ENCODE measurements at places on chromosomes 5 and 9.

DNA sequence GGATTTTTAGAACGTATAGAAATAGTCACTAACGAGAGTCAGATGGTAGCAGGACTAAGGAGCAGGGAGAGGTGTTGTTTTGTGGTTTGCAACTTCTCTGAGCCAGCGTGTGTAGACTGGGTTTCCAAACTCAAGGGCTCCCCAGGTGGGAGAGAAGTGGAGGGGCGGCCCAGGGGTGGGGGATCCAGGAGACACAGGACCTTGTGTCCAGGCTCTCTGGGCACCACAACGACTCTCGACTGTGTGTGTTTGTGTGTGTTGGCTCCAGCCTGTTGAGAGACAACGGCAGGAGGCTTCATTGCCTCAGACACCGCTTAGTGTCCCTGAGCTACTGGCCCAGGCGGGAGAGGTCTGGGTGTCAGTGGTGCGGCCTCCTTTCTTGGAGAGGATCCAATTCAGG, 934 bp upstream of the FCN1 start:
- DNase-seq = no peak

- no peak for DNase-seq
Observed at GRCh38 chr5:41157272-41157894, 55.9 kb downstream of the C6 start.

GRCh38 chr9:108039493-108039892, 549.9 kb upstream of the KLF4 start:
- DNase-seq = no peak

DNA sequence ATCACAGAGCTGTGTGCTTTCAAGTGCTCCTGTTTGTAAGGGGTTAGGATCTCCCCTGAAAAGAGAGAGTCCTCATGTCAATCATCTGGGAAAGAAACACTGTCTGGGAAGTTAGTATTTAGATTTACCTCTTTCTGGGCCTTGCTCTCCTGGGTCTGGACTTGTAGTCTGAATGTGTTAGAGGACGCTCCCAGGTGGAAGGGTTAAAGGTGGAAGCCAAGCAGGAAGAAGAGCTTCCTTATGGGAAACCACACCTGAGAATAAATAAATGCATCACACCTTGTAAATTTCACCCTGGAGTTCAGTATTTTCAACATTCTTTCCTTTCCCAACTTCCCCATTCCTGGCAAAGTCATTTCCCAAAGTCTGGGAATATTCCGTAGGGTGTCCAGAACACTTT, 1.3 kb downstream of the PLGRKT start:
- DNase-seq = no peak

GRCh38 chr5:135149956-135150723, 116.1 kb upstream of the PITX1 start:
- DNase-seq = no peak

- no peak for DNase-seq
Observed at GRCh38 chr9:34884747-34885189, 73.3 kb upstream of the PHF24 start.

GRCh38 chr5:58235299-58235698, 224.6 kb downstream of the PLK2 start:
- DNase-seq = no peak

DNA sequence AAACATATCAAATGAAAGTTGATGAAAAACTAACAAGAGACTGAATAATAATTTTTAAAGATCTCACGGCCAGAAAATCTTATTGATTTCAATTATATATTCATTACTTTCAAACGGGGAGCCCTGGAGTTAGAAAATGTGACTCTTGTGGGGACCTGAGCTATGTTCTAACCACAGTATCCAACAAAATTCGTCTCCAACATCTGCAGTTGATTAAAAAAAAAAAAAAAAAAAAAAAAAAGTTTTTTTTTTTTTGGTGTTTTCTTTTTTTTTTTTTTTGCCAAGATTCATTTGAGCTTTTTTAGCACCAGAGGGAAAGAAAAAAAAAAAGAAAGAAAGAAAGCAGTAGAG, 144.3 kb upstream of the PIK3R1 start:
- no peak for DNase-seq

GRCh38 chr9:77497322-77498198, 150.6 kb downstream of the GNA14 start:
- DNase-seq = no peak

- no peak for DNase-seq
Observed at GRCh38 chr5:170745481-170746071, 37.9 kb upstream of the GABRP start.

DNA sequence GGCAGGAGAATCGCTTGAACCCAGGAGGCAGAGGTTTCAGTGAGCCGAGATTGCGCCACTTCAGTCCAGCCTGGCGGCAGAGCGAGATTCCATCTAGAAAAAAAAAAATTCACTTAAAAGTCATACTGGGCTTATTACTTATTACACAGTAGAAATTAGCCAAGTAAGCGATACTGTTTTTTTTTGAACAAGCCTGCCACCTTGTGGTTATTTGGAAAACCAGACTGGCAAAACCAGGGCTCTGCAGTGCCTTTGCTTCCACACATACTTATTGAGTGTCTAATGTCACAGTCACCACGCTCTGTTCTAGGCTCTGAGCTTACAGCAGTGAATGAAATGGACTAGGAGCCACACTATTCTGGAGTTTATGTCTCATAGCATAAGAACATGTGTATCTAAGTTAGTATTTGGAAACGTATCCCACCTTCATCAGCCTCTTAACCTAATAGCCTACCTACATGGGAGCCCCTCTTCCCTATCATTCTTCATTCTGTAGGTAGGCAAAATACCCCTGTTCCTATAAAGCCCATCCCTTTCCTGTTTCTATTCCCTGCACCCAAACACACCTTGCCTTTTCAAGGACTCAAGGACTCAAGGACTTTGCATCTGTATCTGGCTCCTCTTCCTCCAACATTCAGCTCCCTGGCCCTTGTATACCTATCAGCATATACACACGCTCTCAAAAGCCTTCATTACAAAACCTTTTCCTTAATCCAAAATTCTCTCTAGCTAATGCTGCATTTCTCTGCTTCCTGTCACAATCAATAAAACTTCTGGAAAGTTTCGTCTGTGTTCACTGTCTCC, 13.9 kb upstream of the BASP1 start:
- DNase-seq = no peak

DNA sequence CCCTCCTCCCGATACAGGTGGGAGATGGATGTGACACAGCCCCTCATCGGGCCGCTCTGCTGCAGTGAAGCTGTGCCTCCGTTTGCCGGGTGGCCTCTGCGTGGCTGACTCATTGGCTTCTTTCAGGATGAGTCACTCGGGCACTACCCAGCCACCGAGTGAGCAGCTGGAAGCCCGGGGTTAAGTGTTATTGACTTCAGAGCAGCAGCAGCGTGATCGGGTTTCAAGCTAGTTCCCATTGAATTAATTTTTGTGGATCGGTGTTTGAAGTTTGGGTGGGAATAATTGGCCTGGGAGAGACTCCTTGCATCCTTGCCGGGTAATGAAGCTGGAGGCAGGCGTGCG, 266.4 kb upstream of the IRX4 start:
- no peak for DNase-seq

- no peak for DNase-seq
Observed at GRCh38 chr5:80761176-80761575, 106.4 kb upstream of the DHFR start.

DNA sequence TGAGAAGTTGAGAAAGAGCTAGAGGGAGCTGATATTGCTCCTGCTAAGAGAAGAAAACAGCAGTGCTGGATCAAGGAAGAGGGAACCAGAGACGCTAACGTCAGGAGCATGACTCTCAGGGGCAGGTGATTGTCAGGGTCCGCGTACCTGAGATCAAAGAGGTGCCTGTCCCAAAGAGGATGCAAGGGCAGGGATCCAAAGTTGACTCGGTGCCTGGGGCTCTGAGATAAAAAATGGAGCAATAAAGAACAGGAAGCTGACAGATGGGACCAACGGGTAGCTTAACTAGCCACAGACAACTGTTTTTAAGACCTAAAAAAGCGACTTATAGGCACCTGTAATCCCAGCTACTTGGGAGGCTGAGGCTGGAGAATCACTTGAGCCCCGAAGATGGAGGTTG, 517.8 kb downstream of the IRX1 start:
- DNase-seq = no peak

DNA sequence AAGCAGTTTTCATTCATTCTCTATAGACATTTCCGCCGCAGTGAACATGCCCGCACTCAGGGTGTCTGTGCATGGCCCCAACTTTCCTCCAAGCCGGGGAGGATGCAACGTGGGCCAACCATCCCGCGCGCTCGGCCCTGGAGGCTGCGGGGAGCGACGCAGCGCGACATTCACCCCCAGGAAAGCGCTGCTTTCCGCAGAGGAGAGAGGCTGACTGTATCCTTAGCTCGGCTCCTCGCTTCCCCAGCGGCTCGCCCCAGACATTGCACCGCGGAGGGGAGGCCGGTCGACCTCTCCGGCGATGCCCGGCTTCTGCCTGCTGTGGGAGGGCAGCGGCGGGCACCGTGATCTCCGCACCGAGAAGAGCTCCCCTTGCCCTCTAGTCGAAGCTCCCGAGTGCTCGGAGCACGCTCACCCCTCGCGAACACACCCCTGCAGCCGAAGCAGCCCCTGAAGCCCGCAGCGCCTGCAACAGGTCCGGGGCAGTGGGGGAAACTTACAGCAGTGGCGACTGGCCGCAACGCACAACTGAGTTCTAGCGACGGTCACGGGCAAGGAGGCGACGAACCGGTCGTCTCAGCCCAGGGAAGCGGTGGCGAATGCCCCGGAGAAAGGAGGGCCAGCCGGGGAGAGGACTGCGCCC, 600 bp downstream of the ENC1 start:
- no peak for DNase-seq

- DNase-seq = no peak
Observed at GRCh38 chr5:76401801-76402250, 1.3 kb upstream of the IQGAP2 start.

GRCh38 chr9:36598273-36598672, 25.6 kb downstream of the MELK start:
- no peak for DNase-seq

DNA sequence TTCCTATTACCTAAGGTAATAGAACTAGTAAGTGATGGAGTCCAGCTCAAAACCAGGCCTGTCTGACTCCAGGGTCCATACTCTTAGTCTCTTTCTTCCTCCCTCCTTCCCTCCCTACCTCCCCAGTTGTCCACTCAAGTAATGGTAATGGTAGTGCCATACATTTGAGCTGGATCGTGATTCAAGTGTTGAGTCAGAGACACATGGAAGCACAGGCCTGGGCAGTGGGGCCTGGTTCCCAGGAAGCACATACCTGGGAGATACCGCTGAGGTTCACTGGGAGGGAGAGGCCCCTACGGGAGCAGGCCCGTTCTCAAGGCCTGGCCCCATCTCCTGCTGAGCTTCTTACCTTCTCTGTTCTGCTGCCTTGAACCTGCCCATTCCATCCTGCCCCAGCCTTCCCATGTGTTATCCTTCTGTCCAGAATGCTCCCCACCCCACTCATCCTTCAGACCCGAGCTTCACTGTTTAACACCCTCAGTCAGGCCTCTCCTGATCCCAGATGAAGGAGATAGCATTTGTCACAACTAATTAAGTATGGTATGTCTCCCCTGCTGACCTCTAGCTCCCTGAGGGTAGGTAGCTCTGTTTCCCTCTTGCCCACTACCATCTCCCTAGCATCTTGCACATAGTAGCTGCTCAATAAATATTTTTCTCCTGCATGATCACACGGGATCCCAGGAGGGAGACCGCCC, 13.8 kb downstream of the URM1 start:
- no peak for DNase-seq

GRCh38 chr9:34513567-34514214, 9.1 kb downstream of the ENHO start:
- DNase-seq = no peak

DNA sequence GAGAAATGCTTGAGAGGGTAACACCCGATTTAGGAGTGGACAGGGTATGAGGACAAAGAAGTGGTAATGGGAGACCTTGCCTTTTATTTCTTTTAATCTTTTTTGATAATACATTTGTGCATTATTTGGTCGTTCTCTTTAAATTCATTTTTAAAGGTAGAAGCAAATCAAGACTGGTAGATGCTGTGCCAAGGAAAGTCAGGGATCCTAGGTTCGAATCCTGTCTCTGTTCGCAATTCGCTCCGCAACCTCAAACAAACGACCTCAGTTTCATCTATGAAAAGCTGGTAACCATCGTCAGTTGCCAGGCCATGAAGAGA, 353 bp upstream of the TMED9 start:
- DNase-seq = no peak

GRCh38 chr9:33277484-33277883, 12.6 kb downstream of the CHMP5 start:
- DNase-seq = no peak

DNA sequence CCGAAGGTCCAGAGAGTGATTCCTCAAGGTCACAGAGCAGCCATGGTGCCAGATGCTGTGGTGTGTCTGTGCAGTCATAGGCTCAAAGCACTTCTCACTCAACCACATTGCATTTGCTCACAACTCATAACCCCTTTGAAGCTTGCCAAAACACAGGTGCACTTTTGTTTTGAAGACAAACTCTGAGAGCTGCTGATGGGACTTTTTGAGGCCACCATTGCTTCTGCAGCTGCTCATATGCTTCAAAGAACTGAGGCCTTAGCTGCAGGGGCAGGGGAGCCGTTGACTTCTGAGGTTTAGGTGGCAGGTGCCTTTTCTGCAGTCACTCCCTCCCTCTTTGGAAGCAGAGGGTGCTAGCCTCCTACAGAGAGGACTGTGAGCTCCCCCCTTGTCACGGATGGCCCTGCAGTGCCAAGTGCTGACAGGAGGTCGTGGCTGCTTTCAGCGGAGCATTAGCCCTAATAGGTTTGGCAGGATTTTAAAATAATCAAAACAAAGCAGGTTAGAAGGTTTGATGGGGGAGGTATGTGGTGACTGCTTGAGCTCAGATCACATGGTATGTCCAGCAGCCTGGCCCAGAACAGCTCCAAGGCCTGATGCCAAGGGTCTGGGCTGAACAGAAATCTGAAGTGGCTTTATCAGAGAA, 232.1 kb downstream of the MAN2A1 start:
- DNase-seq = peak; percentile 15

All from activated CD8-positive, alpha-beta memory T cell treated with anti-CD3 and anti-CD28 coated beads for 1 hour (primary cell).